T-helper 2 cell treated with Interferon-gamma antibody and Interleukin-4, amounts not matched to agents 5 μg/mL and 100 μg/mL, for 36 hours (primary cell): ENCODE measurements at places on chromosomes 3 and 15.
A peak's percentile ranks its signal among the peaks of the same experiment; 100 is the strongest.

DNA sequence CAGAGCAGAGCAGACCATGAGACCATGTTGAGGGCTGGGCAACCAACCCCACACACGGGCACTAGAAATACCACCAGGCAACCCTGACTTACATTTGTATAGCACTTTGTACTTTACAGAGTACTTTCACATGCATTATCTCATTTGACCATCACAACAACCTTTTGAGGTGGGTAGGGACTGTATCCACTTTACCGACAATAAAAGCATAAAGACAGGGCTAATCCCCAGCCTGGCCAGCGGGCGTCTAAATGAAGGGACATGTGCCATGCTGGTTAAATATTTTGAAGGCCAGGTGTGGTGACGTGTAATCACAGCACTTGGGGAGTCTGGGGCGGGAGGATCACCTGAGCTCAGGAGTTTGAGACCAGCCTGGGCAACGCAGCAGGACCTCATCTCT lies 23.6 kb downstream of the RASGRP1 start:
- no peak for DNase-seq

GRCh38 chr15:39488961-39489360 lies 91.9 kb upstream of the THBS1 start:
- no peak for DNase-seq

- DNase-seq: no peak
These were observed 162.2 kb downstream of the SMAD6 start for GRCh38 chr15:66864086-66864830.

DNA sequence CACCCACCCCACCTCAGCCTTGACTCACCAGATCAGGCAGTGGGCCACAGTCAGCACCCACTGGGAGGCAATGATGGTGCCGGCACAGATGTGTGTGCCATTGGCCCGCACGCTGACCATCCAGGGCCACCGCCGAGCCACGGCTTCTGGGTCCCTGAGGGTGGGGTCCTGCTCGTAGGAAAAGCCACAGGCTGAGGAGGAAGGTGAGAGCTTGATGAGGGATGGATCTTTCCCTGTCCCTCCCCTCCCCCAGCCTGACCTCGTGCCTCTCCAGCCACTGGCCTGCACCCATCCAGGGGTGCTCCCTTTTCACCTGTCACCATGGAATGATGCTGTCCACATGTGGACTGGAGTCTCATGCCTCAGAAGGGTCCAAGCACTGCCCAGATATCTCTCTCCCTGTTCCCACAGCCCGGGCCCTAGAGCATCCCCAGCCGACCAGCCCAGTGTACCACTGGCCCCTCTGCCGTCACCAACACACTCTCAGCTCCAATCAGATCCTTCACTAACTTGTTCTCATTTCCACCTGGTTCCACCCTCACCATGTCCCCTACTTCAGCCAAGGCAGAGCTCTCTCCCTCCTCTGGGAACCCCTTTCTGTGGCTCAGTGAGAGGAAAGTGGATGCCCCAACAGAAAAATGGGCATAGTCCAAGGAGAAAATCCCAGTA lies 2.0 kb downstream of the PRSS50 start:
- DNase-seq: no peak

DNA sequence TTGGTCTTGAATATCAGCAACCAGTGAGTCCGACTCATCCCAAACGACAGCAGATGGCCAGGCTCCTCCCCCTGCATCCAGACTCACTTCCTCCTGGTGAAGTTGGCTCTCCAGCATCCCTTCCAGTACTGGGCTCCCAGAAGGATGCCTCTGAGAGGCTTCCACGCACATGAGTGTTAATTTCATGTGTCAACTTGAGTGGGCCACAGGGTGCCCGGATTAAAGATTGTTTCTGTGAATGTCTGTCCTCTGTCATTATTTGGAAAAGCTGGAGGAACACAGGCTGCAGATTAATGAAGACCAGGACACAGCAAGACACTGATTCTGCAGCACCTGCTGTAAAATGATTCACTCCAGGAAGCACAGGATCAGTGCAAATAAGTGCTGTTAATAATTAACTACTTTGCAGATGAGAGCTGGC lies 99.8 kb downstream of the ATP10A start:
- no peak for DNase-seq

GRCh38 chr15:48510976-48511375 lies 134.5 kb downstream of the FBN1 start:
- no peak for DNase-seq

DNA sequence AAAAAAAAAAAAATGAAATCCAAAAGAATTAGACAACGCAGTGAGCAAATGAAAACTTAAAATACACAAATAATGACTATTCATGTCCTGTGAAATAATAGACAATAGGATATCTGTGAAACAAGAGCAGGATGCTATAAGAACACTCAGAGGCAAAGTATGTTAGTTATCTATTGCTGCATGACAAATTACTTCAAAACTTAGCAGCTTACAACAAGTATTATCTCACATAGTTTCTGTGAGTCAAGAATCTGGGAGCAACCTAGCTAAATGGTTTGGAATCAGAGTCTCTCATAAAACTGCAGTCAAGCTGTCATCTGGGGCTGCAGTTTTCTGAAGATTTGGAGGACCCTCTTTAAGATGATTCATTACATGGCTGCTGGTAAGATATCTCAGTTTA lies 36.5 kb upstream of the ZMAT3 start:
- no peak for DNase-seq

GRCh38 chr3:852033-852432 lies 240.8 kb upstream of the CNTN6 start:
- no peak for DNase-seq

GRCh38 chr15:90338532-90338931 lies 13.6 kb upstream of the ZNF774 start:
- no peak for DNase-seq

- DNase-seq: no peak
These were observed 170.9 kb upstream of the THBS1 start for GRCh38 chr15:39409876-39410530.

DNA sequence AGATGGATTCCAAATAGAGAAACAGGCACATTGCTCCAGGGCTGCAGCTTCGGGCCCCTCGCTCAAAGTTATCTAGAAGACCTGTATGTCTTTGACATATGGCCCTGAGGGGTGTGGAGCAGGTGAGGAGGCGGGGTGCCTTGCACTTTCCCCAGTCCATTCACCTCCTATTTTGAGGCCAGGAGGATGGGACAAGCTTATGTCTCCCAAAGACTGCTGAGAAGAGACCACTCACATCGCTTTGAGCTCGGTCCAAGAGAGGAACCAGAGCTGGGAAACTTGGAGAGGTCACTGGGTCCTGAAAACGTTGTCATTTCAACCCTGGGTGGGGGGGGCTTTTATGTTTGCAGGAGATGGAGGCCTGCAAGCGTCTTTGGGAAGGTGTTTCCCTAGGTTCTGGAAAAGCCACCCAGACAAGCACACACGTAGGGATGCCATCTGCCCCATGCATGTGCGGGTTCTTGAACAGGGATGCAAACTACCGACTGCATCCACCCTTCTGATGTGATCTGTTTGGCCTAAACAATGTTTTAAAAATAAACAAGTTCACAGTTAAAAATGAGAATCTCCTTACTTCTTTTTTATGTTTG lies 33.7 kb upstream of the SYNM start:
- DNase-seq: no peak

GRCh38 chr15:30068326-30068725 lies 14.4 kb upstream of the GOLGA8J start:
- no peak for DNase-seq

DNA sequence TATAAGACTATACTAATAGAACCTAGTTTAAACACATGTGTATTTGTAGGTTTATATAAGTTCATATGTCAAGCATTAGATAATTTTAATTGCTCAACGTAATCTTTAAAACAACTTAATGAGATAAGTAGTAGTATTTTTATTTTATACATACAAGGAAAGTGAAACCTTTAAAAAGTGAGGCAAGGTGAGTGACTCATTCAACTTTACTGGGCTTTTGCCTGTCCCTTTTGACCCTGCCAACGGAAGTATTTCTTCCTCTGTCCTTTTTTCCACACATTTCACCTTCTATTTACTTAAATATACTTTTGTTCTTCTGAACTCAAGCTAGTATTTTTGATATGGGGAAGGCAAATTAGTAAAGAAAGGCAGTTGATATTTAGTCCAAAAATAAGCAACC lies 78.5 kb downstream of the KBTBD8 start:
- no peak for DNase-seq

DNA sequence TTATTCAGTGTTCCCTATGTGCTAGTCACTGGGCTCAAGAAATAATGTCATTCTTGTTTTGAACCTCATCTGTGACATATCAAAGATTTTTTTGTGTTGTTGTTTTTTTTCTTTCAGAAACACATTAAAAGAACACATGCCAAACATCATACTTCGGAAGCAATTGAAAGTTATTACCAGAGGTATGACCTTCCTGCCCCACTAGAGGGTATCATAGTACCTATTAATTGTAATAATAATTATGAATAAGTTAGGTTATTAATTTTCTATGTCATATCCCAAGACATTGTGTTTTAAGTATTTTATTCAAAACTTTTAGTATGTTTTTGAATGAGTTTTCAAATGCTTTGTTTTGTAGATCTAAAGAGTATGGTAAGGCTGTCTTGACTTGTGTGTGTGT lies 65.7 kb downstream of the CDIN1 start:
- no peak for DNase-seq

DNA sequence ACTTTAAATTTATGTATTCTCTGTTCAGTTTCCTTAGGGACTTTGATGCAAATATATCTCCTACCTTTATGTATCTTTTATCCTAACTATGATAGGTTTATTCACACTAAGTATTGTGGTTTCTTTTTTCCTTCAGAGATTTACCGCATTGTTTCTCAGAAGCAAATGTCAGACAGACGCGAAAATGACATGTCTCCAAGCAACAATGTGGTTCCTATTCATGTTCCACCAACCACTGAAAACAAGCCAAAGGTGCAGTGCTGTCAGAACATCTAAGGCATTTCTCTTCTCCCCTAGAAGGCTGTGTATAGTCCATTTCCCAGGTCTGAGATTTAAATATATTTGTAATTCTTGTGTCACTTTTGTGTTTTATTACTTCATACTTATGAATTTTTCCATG lies 18.3 kb downstream of the RAB11A start:
- peak; percentile 63 for DNase-seq

- DNase-seq: no peak
These were observed 146.6 kb upstream of the P2RY1 start for GRCh38 chr3:152688313-152688712.

- DNase-seq: no peak
These were observed 27.6 kb downstream of the LMCD1 start for GRCh38 chr3:8529181-8529637.

DNA sequence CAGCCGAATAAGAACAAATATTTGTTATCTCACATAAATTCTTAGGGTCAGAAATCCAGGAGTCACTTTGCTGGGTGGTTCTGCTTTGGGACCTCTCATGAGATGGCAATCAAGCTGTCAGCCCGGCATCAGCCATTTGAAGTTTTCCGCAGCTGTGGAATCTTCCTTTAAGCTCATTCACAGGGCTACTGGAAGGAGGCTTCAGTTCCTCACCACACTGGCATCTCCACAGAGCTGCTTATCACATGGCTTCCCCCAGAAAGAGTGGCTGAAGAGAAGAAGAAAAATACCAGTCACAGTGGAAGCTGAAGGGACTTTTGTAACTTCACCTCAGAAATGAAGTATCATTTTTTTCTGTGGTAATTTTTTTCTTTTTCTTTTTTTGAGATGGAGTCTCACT lies 267.7 kb downstream of the CHL1 start:
- DNase-seq: no peak

GRCh38 chr3:149333176-149333859 lies at the start of gene TM4SF18:
Gene TM4SF18, minus strand, starts transcription at chr3:149333636. Its CDS starts 254 bp downstream, at chr3:149333382.
- DNase-seq: no peak

- no peak for DNase-seq
These were observed 18.0 kb upstream of the CLEC3B start for GRCh38 chr3:45008117-45008516.

GRCh38 chr3:100546020-100546744 lies 53.8 kb downstream of the TMEM45A start:
- DNase-seq: no peak

DNA sequence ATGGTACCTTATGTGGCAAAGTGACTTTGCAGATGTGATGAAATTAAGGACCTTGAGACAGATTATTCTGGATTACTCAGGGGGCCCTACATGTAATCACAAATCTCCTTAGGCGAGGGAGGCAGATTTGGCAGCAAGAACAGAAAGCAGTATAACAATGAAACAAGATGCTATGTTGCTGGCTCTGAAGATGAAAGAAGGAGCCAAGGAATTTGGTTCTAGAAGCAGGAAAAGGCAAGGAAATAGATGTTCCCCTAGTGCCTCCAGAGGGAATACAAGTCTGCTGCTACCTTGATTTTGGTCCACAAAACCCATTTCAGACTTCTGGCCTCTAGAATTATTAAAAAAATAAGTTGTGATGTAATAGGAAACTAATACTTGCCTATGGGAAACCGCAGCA lies 64.5 kb downstream of the PIK3R4 start:
- no peak for DNase-seq

- DNase-seq: no peak
These were observed 134.7 kb downstream of the TMCC1 start for GRCh38 chr3:129758785-129759320.

DNA sequence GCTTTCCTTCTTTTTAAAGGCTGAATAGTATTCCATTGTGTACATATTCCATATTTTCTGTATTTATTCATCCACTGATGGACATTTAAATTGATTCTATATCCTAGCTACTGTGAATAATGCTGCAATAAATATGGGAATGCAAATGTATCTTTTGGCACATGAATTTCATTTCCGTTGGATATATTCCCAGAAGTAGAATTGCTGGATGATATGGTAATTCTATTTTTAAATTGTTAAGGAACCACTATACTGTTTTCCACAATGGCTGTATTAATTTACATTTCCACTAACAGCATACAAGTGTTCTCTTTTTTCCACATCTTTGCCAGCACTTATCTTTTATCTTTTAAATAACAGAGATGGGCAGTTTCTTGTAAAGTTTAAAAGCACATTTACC lies 302.7 kb downstream of the CTNNB1 start:
- DNase-seq: no peak

GRCh38 chr3:65019443-65020055 lies 331.7 kb upstream of the ADAMTS9 start:
- no peak for DNase-seq

- no peak for DNase-seq
These were observed 202.7 kb downstream of the TNIK start for GRCh38 chr3:171257251-171258203.

DNA sequence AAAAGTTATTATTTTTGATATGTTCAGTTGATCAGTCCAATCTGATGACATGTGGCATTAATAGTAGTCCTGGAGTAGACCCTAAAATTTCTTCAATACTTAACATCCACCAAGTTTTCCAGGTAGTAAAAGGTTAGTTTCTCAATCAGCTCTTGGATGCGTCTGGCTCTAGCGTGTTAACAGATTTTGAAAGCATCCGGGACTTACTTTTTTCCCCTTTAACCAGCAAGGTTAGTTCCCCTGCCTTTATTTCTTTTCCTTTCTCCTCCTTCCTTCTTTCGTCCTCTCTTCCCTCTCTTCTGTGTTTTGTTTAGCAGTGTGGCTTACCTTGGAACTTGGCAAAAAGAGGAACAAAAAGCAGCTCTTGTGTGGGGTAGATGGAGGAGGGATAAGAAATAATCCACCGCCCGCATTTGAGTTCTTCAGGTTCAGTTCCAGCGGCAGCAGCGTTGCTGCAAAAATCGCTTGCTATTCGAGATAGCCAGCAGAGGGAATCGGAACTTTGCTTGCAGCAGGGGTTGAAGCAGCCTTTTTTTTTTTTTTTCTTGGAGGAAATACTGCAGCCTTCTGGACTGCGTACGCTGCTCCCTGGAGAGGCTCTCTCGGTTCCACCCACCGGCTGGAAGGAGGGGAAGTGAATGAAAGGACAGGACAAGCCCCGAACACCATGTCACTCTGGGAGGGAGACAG lies at the start of gene RBMS3:
Gene RBMS3 (plus strand): TSS at position 668 of the 690 bp plus-strand sequence.
- DNase-seq: no peak
